ENCODE measurements at places on chromosomes 12 and 14. TPM values are rescaled to one million over a fixed set of nuclear protein-coding genes. Genes with fewer than 3 reads are reported as not detected.

GRCh38 chr12:42091769-42092168 is 52.9 kb downstream of the GXYLT1 start:
- no peaks in the 10 kb centered on the region for H3K36me3 ChIP-seq
- H3K27ac ChIP-seq, result no peak overlapping the region
- H3K4me3 ChIP-seq, result no peak overlapping the region
- no peaks in the 10 kb centered on the region for H3K4me1 ChIP-seq
- no peaks in the 10 kb centered on the region for H3K27me3 ChIP-seq
- DNase-seq, result no peak

The AVPR1A gene
- total RNA-seq, result 9.8 TPM

DNA sequence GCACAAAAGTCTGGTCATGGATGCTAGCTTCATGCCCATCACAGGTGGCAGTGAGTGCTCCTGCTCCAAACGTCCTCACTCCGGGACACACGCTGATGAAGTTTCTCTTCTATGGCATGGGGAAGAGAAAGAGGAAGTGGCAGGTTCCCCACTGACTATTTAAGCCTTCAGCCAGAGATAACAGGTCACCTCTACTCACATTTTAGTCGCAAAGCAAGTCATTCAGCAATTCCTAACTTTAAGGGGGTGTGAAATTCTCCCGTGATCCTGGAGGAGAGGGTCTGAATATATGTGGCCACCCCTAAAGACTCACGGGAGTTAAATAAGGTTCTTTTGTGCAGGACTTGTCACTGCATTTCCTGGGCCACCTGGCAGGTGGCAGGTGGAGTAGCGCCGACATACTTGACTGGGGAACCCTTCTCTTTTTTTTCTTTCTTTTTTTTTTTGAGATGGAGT is 18.8 kb upstream of the RCOR1 start:
- no peaks in the 10 kb centered on the region for H3K4me1 ChIP-seq
- H3K4me3 ChIP-seq, result no peak overlapping the region
- H3K36me3 ChIP-seq, result no peaks in the 10 kb centered on the region
- no peak for DNase-seq
- H3K27ac ChIP-seq, result no peak overlapping the region

GRCh38 chr12:76274420-76275083 is 73.7 kb downstream of the BBS10 start:
- no peak overlapping the region for H3K4me3 ChIP-seq
- no peaks in the 10 kb centered on the region for H3K36me3 ChIP-seq
- H3K27me3 ChIP-seq, result no peaks in the 10 kb centered on the region
- H3K27ac ChIP-seq, result no peak overlapping the region

The SERPINA5 gene
- 0.76 TPM for total RNA-seq

- no peaks in the 10 kb centered on the region for H3K27me3 ChIP-seq
- no peak overlapping the region for H3K4me3 ChIP-seq
- DNase-seq, result no peak
- H3K36me3 ChIP-seq, result no peaks in the 10 kb centered on the region
- no peak overlapping the region for H3K27ac ChIP-seq
- no peaks in the 10 kb centered on the region for H3K4me1 ChIP-seq
Measured at GRCh38 chr14:54259821-54260220, 137.0 kb upstream of the CDKN3 start.

The TRAFD1 gene
- total RNA-seq, result 88.1 TPM

The HOXC13 gene
- 16.7 TPM for total RNA-seq

DNA sequence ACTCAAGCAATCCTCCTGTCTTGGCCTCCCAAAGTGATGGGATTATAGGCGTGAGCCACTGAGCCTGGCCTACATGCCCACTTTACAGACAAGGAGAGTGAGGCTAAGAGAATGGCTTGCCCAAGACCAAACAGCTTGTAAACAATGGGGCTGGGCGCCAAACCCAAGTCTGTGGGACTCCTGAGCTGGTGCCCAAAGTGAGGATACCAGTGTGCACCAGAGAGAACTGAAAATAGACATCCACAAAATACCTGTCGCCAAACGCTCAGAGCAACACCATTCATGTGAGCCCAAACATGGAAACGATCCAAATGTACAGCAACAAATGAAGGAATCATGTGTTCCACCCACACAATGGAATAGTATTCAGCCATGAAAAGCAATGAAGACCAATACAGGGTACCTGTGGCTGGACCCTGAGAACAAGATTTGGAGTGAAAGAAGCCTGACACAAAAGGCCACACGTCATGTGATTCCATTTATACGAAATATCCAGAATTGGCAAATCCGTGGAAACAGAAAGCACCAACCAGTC is 38.2 kb downstream of the CCNK start:
- no peak overlapping the region for H3K4me3 ChIP-seq
- H3K36me3 ChIP-seq, result peaks cover 13% of the 10 kb centered on the region
- no peak overlapping the region for H3K27ac ChIP-seq
- DNase-seq, result no peak

DNA sequence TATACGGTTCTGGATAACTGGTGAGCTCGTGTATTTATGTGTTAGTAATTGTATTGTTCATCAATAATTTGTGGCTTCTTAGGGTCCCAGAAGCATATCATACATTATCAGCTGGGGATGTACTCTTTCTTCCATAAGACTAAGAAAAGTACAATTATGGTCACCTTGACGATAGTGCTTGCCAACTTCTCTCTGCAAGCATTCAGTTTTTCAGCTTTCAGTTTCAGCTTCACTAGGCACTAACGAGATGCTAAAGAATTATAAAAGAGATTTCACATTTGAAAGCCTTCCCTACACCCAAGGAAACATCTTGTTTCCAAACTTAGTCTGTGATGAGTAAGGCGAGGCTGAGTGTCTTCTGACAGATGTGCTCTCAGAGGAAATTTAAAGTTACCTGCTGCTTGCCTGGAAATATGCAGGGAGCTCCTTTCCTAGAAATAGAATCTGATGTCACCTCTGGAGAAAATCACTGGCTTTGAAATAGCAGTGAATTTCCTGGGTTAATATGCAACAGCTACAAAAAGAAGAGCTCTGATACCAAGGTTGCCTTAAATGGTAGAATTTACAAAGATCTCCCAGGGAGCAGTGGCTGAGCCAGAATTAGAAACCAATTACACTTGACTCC is 1419.9 kb upstream of the TMEM132C start:
- no peaks in the 10 kb centered on the region for H3K27me3 ChIP-seq
- H3K27ac ChIP-seq, result no peak overlapping the region
- H3K4me1 ChIP-seq, result no peaks in the 10 kb centered on the region
- no peaks in the 10 kb centered on the region for H3K36me3 ChIP-seq
- no peak for DNase-seq

The KRT75 gene
- 14.6 TPM for total RNA-seq

DNA sequence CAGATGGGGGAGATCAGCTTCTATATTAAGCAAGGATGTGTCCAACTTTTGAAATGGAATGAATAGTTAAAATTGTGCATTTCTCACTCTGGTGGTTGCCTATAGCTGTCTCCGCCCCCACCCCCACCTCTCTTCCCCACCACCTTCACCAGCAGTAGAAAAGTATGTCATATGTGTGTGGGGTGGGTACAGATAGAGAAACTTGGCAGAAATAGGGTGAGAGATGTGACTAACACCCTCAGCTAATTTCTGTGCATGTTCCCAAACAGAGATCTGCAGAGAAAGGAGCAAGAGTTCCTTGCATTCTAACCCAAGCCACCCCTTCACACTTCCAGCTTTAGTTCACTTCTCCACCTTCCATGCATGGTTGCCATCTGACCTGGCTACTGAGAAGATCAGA is 980.1 kb downstream of the NRXN3 start:
- DNase-seq, result no peak
- H3K36me3 ChIP-seq, result no peaks in the 10 kb centered on the region
- H3K27me3 ChIP-seq, result no peaks in the 10 kb centered on the region
- H3K27ac ChIP-seq, result no peak overlapping the region

The OVCH1 gene
- total RNA-seq, result not detected

GRCh38 chr12:101670007-101670671 is 27.3 kb upstream of the CHPT1 start:
- no peak for DNase-seq
- no peaks in the 10 kb centered on the region for H3K27me3 ChIP-seq
- H3K4me3 ChIP-seq, result no peak overlapping the region
- no peaks in the 10 kb centered on the region for H3K36me3 ChIP-seq
- H3K4me1 ChIP-seq, result no peaks in the 10 kb centered on the region
- no peak overlapping the region for H3K27ac ChIP-seq

- no peaks in the 10 kb centered on the region for H3K36me3 ChIP-seq
- no peak overlapping the region for H3K27ac ChIP-seq
- H3K4me1 ChIP-seq, result peaks cover 20% of the 10 kb centered on the region
- no peak overlapping the region for H3K4me3 ChIP-seq
Measured at GRCh38 chr14:74846968-74847665, 28.8 kb downstream of the PROX2 start.

GRCh38 chr12:124390442-124391097 is 95.7 kb downstream of the RFLNA start:
- peaks cover 97% of the 10 kb centered on the region for H3K4me1 ChIP-seq
- DNase-seq, result no peak
- H3K36me3 ChIP-seq, result peaks cover 26% of the 10 kb centered on the region

DNA sequence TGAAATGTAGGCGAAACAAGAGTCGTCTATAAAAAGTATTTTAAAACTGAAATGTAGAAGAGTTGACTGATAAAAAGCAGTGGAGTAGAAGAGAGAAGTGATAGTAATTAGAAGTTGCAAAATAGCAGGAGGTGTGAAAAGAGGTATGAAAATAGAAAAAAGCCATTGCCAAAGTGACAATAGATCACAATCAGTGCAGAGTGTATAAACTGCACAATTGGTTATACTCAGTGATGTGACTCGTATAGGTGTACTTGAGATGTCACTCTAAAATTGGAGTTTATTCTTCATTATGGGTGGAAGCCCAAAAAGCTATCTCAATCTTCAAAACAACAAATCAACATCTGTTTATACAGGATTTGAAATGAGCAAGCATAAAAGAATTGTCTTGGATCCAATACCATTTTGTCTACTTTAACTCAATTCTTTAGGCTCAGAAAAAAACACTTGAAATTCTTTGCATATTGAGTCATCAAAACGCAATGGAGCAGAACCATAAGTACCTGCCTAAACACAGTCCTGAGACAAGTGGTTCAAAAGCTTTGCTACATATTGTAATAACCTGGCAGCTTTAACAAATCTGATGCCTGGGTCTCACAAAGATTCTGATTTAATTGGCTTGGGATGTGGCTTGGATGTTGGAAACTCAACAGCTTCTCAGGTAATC is 8.8 kb downstream of the IKBIP start:
- H3K4me1 ChIP-seq, result peaks cover 3% of the 10 kb centered on the region
- H3K27ac ChIP-seq, result no peak overlapping the region
- no peaks in the 10 kb centered on the region for H3K36me3 ChIP-seq

GRCh38 chr12:57367121-57367520 is 63.7 kb downstream of the R3HDM2 start:
- no peak overlapping the region for H3K4me3 ChIP-seq
- no peak overlapping the region for H3K27ac ChIP-seq
- no peaks in the 10 kb centered on the region for H3K27me3 ChIP-seq
- peaks cover 3% of the 10 kb centered on the region for H3K36me3 ChIP-seq
- no peak for DNase-seq

DNA sequence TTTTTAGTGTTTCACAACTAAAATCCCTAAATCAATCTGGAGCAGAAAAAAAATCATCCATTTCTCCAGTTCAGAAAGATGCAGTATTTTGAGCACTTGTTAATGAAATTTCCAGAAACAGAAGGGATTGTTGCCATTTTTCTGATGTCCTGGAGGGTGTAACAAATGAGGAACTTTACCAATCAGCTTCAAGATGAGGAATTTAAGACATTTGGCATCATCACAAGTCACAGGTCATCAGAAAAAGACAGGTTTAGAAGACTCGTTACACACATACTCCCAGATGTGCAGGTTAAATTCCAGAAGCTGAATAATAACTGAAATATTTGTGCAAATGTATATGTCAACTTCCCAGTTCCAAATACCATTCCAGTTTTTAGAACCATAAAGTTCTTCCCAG is 482 bp upstream of the PSMC1 start:
- no peak for DNase-seq
- H3K27me3 ChIP-seq, result peaks cover 20% of the 10 kb centered on the region
- peak overlapping the region; percentile 82 for H3K4me3 ChIP-seq
- no peak overlapping the region for H3K27ac ChIP-seq

DNA sequence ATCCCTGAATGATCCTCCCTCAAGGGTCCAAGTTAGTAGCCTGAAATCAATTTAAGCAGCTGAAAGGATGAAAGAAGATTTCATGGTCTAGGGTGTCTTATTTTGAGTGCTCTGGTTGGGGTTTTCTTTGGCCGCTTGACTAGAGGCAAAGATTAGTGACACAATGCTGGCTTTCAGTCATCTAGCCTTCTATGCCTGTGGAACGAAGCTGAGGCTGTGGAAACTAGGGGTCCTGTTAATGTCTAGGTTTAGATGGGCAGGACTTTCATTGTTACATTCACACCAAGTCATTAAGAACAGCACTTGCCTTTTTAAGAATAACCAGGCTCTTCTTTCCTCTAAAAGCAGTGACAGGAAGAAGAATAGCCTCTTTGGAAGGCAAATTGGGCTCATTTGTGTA is 253.8 kb upstream of the E2F7 start:
- H3K27me3 ChIP-seq, result peaks cover 5% of the 10 kb centered on the region
- no peaks in the 10 kb centered on the region for H3K36me3 ChIP-seq
- H3K27ac ChIP-seq, result no peak overlapping the region
- no peak for DNase-seq

DNA sequence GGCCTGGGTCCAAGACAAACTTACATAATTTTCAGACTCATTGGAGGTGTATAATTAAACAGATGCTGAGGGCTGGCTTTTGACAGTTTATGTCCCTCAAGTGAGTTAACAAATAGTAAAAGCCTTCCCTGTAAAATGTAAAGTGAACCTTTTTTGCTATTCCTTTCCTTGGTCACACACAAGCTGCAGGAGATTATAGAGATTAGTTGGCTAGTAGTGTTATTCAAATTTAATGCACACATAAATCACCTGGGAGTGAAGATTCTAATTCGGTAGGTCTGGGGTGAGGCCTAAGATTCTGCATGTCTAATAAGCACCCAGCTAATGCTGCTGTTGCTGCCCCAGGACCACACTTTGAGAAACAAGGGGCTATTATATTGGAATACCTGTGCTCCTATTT is 206.2 kb upstream of the SSTR1 start:
- H3K27me3 ChIP-seq, result no peaks in the 10 kb centered on the region
- H3K27ac ChIP-seq, result no peak overlapping the region
- no peak for DNase-seq
- no peak overlapping the region for H3K4me3 ChIP-seq
- no peaks in the 10 kb centered on the region for H3K36me3 ChIP-seq

The RGS6 gene
- 1.1 TPM for total RNA-seq

- DNase-seq, result no peak
- no peak overlapping the region for H3K4me3 ChIP-seq
- H3K4me1 ChIP-seq, result no peaks in the 10 kb centered on the region
- H3K36me3 ChIP-seq, result peaks cover 61% of the 10 kb centered on the region
- H3K27me3 ChIP-seq, result no peaks in the 10 kb centered on the region
- H3K27ac ChIP-seq, result no peak overlapping the region
Measured at GRCh38 chr14:50156111-50156510, 39.7 kb upstream of the VCPKMT start.

GRCh38 chr12:47954467-47955045 is 8.8 kb upstream of the TMEM106C start:
- no peak for DNase-seq
- H3K36me3 ChIP-seq, result no peaks in the 10 kb centered on the region
- H3K27ac ChIP-seq, result no peak overlapping the region
- no peaks in the 10 kb centered on the region for H3K27me3 ChIP-seq

The TCP11L2 gene
- total RNA-seq, result 70.6 TPM

The HOXC4 gene
- 2.3 TPM for total RNA-seq
